ENCODE measurements at places on chromosomes 4 and X.

GRCh38 chrX:132532097-132532496, 43.3 kb upstream of the MBNL3 start:
- DNase-seq = no peak

GRCh38 chr4:183393446-183393845, 51.0 kb upstream of the CDKN2AIP start:
- DNase-seq = no peak

DNA sequence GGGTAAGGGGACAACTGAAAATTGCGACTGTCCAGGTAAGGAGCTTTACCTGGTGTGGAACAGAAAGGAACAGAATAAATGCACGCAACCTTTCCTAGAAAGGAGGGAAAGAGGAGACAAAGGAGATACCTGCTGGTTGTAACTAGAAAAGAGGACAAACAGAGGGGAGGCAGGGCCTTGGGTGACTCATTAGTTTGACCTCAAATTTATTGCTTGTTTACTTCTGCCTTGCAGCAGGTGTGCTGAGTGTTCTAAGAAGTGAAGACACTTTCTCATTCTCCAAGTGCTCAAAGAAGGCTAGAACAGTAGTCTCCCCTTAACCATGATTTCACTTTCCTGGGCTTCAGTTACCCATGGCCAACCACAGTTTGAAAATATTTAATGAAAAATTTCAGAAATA, 123.1 kb upstream of the BOD1L1 start:
- no peak for DNase-seq

GRCh38 chr4:136400829-136401228, 1131.5 kb downstream of the PCDH18 start:
- DNase-seq = no peak

DNA sequence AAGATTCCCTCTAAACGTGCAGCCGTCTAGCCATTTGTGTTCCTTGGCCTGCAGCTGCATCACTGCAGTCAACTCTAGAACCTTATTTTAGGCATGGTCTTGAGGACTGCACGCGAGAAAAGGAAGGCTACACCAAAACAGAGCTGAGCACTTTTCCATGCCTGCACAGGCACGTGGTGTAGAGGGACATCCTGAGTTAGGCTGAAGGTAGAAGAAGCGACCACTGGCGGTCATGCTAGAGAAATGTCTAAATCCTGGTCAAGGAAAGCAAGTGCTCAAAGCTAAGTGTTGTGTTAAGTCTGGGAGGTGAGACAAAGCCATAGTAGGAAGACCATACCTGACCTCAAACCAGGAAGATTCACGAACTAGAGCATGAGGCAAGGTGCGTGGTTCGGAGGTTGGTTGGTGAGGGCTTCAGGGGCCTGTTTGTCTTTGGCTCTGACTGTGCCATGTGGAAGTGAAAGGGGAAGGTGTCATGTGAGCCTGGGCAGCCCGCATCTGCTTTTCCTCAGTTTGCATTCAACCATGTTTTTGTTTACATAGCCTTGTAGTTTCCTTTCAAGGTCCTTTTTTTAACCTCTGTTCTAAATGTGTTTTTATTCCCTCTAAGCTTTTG, 203.8 kb downstream of the AASDH start:
- no peak for DNase-seq
